Activated naive CD4-positive, alpha-beta T cell treated with Interleukin-2 at 50 U/mL for 16 hours (primary cell): ENCODE measurements at places on chromosomes 7 and 10.

GRCh38 chr10:133403784-133404183, 9.8 kb downstream of the MTG1 start:
- no peak for DNase-seq

DNA sequence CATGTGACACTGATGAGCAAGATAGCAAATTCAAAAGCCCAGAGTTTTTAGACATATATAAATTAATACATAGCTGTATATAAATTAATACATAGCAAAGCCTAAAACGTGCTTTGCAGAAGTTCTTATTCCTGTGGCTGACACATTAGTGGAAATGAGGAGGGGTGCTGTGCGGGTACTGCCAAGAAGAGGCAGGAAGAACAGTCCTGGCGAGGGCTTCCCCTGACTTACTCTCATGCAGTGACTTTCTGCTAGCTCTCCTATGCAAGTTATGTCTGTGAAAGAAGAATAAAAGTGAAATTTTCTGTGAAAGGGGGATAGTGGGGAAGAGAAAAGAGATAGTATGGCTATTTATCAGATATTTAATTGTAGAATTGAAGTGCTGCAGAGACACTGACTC, 27.6 kb downstream of the TWIST1 start:
- no peak for DNase-seq

DNA sequence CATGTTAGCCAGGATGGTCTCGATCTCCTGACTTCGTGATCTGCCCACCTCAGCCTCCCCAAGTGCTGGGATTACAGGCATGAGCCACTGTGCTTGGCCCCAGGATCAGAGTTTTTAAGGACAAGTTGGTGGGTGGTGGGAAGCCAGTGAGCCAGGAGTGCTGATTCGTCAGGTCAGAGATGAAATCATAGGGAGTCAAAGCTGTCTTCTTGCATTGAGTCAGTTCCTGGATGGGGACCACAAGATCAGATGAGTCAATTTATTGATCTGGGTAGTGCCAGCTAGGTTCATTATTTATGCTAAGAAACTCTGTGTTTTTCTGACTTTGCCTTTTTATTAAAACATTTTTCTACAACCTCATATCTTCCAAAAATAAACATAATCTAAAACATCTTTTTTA, 423.8 kb downstream of the ARL4A start:
- no peak for DNase-seq

- no peak for DNase-seq
Observed at GRCh38 chr7:116305485-116306408, 95.4 kb downstream of the TES start.

DNA sequence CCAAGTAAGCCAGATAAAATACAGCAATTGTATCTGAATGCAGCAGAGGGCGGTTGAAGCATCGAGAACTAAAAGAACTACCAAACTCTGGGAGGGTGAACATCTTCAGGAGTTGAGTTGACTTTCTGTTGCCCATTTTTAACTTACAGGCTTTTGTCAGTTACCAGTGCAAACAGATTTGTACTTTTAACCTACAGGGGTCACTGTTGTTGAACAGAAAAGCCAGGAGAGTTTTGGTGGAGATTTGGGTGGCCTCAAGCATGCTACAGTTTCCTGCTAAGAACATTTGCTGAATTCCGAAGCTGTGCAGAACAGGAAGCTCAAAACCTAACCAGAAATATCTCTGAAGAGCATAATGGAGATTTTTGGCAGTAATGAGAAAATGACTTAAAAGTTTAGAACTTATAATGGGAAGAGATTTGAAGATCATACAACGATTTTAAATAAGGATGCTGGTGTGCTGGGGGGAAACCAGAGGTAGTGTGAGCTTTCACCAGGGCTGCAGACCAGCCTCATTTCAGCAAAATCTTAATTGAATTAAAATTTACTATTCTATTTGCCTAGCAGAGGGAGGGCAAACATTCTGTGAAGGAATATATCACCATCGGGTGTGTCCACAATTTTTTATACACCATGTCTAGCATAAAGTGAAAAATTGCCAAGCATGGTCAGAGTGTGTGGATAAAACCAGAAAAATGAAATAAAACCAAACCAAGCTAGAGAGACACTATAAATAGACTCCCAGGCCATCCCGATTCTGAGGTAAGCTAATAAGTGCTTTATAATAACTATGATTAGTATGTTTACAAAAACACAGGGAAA, 208.6 kb upstream of the CCDC6 start:
- DNase-seq = no peak

GRCh38 chr7:93320887-93321286, 88.7 kb downstream of the VPS50 start:
- no peak for DNase-seq

- no peak for DNase-seq
Observed at GRCh38 chr10:69863580-69863979, 61.9 kb downstream of the COL13A1 start.

- no peak for DNase-seq
Observed at GRCh38 chr7:97693586-97693985, 38.3 kb upstream of the TAC1 start.

GRCh38 chr10:60480865-60481563, 91.3 kb upstream of the ANK3 start:
- no peak for DNase-seq

- DNase-seq = no peak
Observed at GRCh38 chr10:112298581-112298980, 15.4 kb downstream of the TECTB start.

DNA sequence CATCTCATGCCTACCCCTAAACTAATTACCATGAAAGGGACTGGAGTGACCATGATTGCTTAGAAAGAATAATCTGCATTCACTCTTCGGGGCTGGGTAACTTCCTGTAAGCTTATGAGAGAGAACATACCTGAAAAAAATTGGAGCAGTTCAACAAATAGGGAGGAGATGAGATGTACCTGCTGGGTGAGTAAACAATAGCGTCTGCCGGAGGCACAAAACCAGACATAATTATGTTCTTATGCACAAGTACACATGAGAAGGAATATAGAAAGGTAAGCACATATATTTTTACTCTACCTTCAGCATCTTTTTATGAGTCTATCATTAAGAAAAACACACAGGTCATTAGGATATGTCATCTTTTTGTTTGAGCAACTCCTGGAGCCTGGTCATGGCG, 224.6 kb upstream of the FERD3L start:
- no peak for DNase-seq

GRCh38 chr7:118224521-118224920, at the start of gene ANKRD7:
ANKRD7 (plus strand) TSS chr7:118224704; CDS start chr7:118224831, 127 bp downstream.
- no peak for DNase-seq

- no peak for DNase-seq
Observed at GRCh38 chr7:81507221-81507620, 262.6 kb downstream of the HGF start.

- DNase-seq = no peak
Observed at GRCh38 chr10:103394180-103394579, 2.1 kb downstream of the ATP5MK start.

DNA sequence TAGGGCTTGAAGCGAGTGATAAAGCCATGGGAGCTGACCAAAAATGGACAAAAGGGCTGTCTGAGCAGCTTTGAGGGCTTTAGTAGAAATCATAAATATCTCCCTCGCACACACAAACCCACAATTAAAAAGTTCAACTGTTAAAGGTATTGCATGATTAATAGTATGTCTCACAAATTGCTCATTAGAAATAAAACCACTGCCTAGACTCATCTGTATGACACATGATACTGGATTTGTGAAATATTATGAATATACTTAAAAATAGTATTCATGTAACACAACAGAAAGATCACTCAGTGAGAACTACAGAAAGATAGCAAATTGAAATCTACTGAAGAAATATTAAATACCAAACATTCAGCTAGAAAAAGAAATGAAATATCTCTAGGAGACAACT, 11.9 kb upstream of the PTPN12 start:
- DNase-seq = no peak

DNA sequence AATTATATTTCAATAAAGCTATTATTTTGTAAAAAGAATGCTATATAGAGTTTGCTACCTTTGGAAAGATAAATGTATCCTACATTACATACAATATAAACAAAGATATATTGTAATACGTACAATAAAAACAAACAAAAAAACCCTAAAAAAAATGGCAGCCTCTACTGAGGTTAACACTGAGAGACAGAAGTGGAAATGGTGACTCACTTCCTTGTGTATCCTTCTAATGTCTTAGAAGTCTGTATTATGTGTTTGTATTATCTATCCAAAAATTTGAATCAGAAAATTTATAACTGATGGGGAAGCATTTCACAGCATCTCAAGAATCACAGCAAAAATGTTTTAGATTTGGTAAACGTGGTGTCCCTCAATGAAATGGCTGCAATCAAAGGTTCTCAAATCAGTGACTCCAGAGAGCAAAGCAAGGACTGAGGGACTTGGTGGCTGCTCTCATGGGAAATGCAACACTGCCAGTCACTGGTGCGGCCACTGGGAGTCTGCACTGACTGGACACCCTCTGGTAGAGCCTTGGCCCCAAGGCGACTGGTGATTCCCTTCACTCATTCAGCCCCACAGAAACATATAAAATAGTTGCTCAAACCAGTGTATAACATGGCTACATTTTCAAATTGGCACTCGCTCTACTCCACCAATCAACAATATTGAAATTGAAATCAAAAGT, 53.8 kb downstream of the PANK1 start:
- no peak for DNase-seq

DNA sequence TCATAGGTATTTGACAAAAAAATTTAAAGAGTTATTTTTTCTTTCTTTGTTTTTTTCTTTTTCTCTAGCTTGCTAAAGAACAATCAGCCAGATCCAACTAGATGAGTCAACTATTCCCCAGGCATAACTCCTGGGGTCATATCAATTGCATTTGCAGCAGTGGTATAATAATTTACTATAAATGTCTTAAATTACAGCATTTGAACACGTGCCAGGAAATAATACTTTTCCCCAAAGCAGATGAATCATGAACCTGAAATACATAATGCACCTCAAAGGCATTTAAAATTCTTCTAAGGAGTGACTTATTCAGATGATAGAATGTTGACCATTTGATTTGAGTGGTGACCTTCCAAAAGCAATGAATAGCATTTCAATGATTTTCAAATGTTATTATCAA, 190.1 kb downstream of the LRRTM3 start:
- no peak for DNase-seq

- peak; percentile 38 for DNase-seq
Observed at GRCh38 chr10:110208614-110209453, 1.4 kb downstream of the MXI1 start.

DNA sequence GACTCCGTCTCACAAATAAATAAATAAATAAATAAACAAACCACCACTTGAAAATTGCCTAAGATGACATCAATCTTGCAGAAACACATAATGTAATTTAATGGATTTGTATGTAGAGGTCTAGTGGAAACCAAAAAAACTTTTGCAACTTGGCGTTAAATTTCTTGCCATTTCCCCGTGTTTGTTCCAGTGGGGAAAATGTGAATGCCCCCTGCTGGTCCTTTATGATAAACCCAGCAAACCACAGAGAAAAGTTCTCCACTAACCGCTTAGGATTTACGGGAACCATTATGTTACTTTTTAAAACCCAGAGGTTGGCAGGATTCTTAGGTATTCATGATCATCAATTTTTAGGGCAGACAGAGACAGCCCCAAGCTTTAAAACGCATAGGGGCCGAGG, 32.5 kb downstream of the LAMB4 start:
- no peak for DNase-seq

- no peak for DNase-seq
Observed at GRCh38 chr7:100546926-100547800, 8.2 kb downstream of the AGFG2 start.

- no peak for DNase-seq
Observed at GRCh38 chr10:99534939-99535763, 2.4 kb downstream of the NKX2-3 start.

GRCh38 chr7:102467581-102468477, 3.0 kb downstream of the LRWD1 start:
- no peak for DNase-seq
